ENCODE measurements at places on chromosomes 3 and 15. TPM values are rescaled to one million over a fixed set of nuclear protein-coding genes. Genes with fewer than 3 reads are reported as not detected.

DNA sequence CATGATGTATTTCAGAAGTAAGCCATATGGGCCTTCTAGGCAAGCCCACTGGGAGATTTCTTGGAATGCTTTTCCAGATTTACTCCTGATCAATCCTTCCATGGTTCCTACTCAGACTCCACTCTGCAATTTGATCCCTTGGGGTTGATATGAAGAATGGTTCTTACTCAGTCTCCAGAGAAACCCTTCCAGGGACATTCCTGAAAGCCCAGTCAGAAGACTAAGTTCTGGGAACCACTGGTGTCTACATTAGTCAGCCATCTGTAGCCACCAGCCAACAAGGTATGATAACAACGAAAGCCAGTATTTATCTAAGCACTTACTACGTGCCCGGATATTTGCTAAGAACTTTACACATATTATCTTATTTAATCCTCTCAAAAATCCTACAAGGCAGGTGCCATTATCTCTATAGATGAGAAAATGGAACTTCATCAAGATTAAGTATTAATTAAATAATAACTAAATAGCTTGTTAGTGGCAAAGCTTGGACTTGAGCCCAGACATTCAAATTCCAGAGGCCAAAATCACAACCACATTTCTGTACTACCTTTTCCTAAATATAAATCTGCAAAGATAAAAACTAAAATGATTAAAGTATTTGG, 32.7 kb downstream of the ZNF385D start:
- H3K4me1 ChIP-seq = peaks cover 11% of the 10 kb centered on the region
- no peaks in the 10 kb centered on the region for H3K27me3 ChIP-seq
- H3K36me3 ChIP-seq = no peaks in the 10 kb centered on the region
- H3K4me3 ChIP-seq = no peak overlapping the region

NOX5 gene
- 0.18 TPM for total RNA-seq

DNA sequence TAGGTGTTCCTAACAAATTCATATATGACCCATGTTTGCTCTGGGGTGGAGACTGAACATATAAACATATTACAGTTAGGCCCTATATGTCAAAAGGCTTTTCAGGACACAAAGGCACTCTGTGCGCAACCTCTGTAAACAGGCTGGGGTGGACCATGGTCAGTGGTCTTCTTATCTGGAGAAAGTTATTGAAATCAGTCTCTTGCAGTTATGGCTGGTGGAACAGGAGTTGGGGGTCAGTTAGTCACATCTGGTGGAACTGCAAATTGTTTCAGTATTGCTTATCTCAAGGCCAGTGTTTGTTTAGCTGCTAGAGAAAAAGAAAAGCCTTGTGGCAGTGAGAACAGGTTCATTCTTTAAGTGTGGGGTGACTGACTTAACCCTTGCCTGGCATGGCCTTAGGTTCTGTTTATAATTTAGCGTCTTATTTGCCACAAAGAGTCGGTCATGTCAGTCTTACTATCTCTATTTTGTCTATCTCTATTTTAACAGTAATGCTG, 5.9 kb upstream of the GP9 start:
- no peaks in the 10 kb centered on the region for H3K27me3 ChIP-seq
- no peaks in the 10 kb centered on the region for H3K36me3 ChIP-seq
- peak; percentile 1 for DNase-seq
- no peak overlapping the region for H3K4me3 ChIP-seq
- no peak overlapping the region for H3K27ac ChIP-seq

DNA sequence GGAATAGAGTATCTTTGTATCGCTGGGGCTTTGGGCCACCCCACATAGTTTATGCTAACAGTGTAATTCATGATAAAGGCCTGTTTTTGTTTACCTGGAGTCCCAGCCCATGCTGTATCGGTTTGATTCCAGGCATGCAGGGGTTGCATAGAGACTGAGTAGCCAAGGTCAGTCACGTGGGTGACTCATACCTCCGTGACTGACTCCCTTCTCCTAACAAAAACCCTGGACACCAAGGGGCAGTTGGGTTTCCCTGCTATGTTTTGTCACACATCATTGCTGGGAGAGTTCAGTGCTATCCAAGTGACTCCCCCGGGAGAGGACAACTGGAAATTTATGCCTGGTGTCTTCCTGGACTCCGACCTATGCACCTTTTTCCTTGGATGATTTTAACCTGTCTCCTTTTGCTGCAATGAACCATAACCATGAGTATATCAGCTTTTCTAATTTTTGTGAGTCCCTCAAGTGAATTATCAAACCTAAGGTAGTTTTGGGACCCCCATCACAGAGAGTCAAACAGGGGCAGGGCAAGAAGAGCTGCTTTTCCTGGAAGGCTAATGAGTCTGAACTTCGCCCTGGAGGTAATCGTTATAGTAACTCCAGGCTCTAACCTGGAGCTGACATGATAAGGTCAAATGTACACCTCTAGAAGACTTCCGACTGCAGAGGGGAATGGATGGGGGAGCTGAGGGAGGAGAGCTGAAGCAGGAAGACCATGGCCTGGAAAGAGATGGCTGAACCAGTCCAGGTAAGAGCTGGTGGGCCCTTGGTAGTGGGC, 57.0 kb downstream of the SRGAP3 start:
- no peaks in the 10 kb centered on the region for H3K27me3 ChIP-seq
- no peak overlapping the region for H3K4me3 ChIP-seq
- H3K27ac ChIP-seq = no peak overlapping the region

GRCh38 chr3:148971401-148972163, 19.8 kb upstream of the GYG1 start:
- H3K27me3 ChIP-seq = no peaks in the 10 kb centered on the region
- peak overlapping the region; percentile 28 for H3K27ac ChIP-seq
- H3K4me3 ChIP-seq = no peak overlapping the region
- no peaks in the 10 kb centered on the region for H3K36me3 ChIP-seq

CASR gene
- not detected for total RNA-seq

- no peak overlapping the region for H3K4me3 ChIP-seq
- H3K36me3 ChIP-seq = no peaks in the 10 kb centered on the region
- H3K27me3 ChIP-seq = no peaks in the 10 kb centered on the region
- no peaks in the 10 kb centered on the region for H3K4me1 ChIP-seq
- H3K27ac ChIP-seq = no peak overlapping the region
These were observed 4.4 kb downstream of the GXYLT2 start for GRCh38 chr3:72892081-72892775.

ZNF662 gene
- total RNA-seq = 18.1 TPM

- no peaks in the 10 kb centered on the region for H3K27me3 ChIP-seq
- H3K4me1 ChIP-seq = no peaks in the 10 kb centered on the region
- no peak for DNase-seq
- no peak overlapping the region for H3K4me3 ChIP-seq
- H3K36me3 ChIP-seq = peaks cover 4% of the 10 kb centered on the region
These were observed 18.5 kb downstream of the SNUPN start for GRCh38 chr15:75606711-75607699.

GPR176 gene
- total RNA-seq = 73.6 TPM

AMOTL2 gene
- 82.1 TPM for total RNA-seq

DNA sequence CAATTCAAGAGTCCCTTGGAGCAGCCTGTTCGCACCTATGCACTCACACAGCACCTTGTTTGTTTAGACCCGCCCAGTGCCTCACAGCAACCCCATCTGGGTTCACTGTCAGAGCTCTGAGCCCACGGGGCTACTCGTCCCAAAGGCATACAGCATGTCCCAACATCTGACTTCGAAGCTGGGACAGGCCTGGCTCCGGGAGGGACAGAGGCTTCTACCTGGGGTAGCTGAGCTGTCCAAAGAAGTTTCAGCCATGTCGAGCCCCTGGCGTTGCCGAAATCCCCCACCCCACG, 28.6 kb upstream of the CYP11A1 start:
- no peak for DNase-seq
- H3K27ac ChIP-seq = no peak overlapping the region
- H3K27me3 ChIP-seq = no peaks in the 10 kb centered on the region
- H3K36me3 ChIP-seq = no peaks in the 10 kb centered on the region
- no peak overlapping the region for H3K4me3 ChIP-seq
- no peaks in the 10 kb centered on the region for H3K4me1 ChIP-seq

INSYN1 gene
- 12.7 TPM for total RNA-seq

PXYLP1 gene
- total RNA-seq = 29.6 TPM

CCK gene
- not detected for total RNA-seq

- no peak for DNase-seq
- H3K27me3 ChIP-seq = no peaks in the 10 kb centered on the region
These were observed 22.1 kb upstream of the BNC1 start for GRCh38 chr15:83306561-83306960.

THPO gene
- 1.2 TPM for total RNA-seq

DNA sequence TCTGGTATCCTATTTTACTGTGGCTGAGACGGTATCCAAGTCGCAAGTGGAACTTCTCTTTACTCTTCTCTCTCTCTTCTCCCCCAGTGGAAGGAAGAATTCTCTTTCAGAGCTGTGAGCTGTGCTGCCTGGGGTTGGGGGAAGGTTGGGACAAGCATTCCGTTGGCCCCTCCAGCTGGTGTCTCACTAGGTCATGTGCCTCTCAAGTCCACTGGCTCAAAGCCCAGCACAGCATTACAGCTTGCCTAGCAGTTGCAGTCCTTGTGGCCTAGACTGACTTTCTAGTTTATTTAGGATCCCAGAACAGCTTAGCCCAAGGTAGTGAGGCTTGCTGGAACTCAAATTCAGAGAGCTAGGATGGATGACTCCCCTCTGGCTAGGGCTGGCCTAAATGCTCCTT, 76.1 kb upstream of the SPATA16 start:
- no peak overlapping the region for H3K4me3 ChIP-seq
- H3K27me3 ChIP-seq = no peaks in the 10 kb centered on the region

PTH1R gene
- 6.6 TPM for total RNA-seq

DNA sequence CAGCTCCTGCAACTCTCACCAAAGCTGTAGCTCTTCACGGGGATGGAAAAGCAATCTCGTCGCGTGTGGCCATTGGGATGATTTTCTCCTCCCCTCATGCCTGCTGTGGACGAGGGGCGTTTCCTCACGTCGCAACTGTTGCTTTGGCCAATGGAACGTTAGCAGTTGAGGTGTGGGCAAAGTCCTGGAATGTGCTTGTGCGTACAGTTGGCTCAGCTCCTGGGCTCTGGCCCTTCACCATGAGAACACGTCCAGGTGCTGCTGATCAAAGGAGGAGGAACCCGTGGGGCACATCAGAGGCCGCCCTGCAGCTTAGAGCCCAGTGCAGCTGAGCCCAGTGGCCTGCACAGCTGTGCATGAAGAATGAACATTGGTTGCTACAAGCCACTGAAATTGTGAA, 186.1 kb downstream of the TJP1 start:
- H3K36me3 ChIP-seq = no peaks in the 10 kb centered on the region
- no peak overlapping the region for H3K27ac ChIP-seq
- no peaks in the 10 kb centered on the region for H3K4me1 ChIP-seq
- DNase-seq = no peak
- peaks cover 1% of the 10 kb centered on the region for H3K27me3 ChIP-seq

SCN11A gene
- total RNA-seq = 0.93 TPM

Data from aorta (tissue), 5 donors.